IMR-90 (cell line): ENCODE measurements at places on chromosomes 7 and 10. TPM values are rescaled to one million over a fixed set of nuclear protein-coding genes. Genes with fewer than 3 reads are reported as not detected.

The POLR1F gene
- 16.1 and 31.7 TPM in 2 replicates for total RNA-seq

- H3K4me1 ChIP-seq = no peaks in the 10 kb centered on the region
- no peaks in the 10 kb centered on the region for H3K36me3 ChIP-seq
- H3K27me3 ChIP-seq = no peaks in the 10 kb centered on the region; the same call in 1 of the 2 replicates
- peak overlapping the region; percentile 10; the same call in 1 of the 2 replicates for H3K27ac ChIP-seq
Measured at GRCh38 chr7:118214051-118214832, 10.3 kb upstream of the ANKRD7 start.

- H3K27ac ChIP-seq = no peak overlapping the region
- no peaks in the 10 kb centered on the region for H3K36me3 ChIP-seq
Measured at GRCh38 chr7:42492920-42493319, 255.9 kb upstream of the GLI3 start.

GRCh38 chr7:47045207-47046051 lies 536.5 kb downstream of the TNS3 start:
- DNase-seq = peak; percentile 19
- no peak overlapping the region for H3K27ac ChIP-seq
- H3K4me3 ChIP-seq = no peak overlapping the region
- H3K4me1 ChIP-seq = peaks cover 5% of the 10 kb centered on the region; the same call in 1 of the 2 replicates
- peaks cover 6% of the 10 kb centered on the region for H3K27me3 ChIP-seq

DNA sequence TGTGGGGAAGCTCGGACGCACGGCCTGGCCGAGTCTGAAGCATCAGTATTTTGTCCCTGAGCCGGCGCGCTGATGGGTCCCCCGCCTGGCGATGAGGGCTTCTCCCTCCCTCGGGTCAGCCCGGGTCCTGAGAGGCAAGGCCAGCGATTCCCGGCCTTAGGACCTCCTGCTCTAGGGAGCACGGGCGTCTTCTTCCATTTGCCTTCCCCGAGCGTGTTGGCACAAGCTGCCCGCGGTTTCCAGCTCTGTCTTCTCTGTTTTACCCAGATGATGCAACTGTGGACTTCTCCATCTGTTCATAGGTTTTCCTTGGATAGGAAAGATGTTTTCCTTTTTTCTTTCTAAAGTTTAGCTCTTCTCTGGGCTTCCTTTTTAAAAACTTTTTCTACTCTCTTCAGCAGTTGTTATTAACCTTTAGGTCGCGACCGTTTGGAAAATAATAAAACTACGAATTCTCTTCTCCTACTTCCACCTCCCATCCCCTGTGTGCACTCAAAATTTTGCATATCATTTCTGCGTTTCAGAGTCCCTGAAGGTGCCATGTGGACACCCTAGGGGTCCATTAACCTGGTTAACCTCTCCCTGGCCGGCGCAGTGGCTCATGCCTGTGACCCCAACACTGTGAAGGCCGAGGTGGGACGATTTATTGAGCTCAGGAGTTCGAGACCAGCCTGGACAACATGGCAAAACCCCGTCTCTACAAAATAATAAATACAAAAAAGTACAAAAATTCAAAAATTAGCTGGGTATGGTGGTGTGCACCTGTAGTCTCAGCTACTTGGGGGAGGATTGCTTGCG lies 1.4 kb upstream of the SLC25A28 start:
- peak overlapping the region; percentile 95 for H3K27ac ChIP-seq
- DNase-seq = no peak
- no peaks in the 10 kb centered on the region for H3K27me3 ChIP-seq
- peak overlapping the region; percentile 56 for H3K4me3 ChIP-seq
- H3K4me1 ChIP-seq = no peaks in the 10 kb centered on the region
- no peaks in the 10 kb centered on the region for H3K36me3 ChIP-seq

DNA sequence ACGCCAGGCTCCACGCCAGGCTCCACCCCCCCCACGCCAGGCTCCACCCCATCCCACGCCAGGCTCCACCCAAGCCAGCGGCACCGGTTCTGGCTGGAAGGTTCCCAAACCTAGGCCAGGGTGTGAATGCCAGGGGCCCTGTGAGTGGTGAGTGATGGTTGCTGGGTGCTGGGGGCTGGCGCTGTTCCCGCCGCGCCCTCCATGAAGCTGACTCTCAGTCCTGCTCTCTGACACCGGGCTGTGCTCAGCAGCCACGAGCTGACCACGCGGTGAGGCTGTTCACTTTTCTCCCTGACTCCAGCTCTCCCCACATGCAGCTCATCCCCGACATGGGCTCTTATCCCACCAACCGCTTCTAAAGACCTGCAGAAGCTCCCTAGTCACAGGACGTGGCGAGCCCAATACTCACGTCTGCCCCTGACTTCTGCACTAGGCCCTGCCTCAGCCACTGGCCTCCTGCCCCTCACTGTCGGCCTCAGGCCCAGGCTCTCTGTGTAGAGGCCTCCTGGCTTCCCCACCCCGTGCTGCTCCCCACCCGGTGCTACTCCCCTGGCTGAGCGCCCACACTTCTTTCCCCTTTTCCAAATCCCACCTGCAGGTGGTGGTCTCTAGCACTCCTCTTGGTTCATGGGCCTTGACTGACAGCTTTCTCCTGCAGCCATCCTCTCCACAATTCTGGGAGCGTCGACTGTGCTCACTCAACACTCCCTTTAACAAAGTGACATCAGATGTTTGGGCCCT lies 603.0 kb downstream of the PTPRN2 start:
- no peaks in the 10 kb centered on the region for H3K27me3 ChIP-seq
- no peaks in the 10 kb centered on the region for H3K36me3 ChIP-seq
- no peak overlapping the region for H3K4me3 ChIP-seq
- no peak for DNase-seq
- H3K27ac ChIP-seq = no peak overlapping the region
- H3K4me1 ChIP-seq = no peaks in the 10 kb centered on the region

DNA sequence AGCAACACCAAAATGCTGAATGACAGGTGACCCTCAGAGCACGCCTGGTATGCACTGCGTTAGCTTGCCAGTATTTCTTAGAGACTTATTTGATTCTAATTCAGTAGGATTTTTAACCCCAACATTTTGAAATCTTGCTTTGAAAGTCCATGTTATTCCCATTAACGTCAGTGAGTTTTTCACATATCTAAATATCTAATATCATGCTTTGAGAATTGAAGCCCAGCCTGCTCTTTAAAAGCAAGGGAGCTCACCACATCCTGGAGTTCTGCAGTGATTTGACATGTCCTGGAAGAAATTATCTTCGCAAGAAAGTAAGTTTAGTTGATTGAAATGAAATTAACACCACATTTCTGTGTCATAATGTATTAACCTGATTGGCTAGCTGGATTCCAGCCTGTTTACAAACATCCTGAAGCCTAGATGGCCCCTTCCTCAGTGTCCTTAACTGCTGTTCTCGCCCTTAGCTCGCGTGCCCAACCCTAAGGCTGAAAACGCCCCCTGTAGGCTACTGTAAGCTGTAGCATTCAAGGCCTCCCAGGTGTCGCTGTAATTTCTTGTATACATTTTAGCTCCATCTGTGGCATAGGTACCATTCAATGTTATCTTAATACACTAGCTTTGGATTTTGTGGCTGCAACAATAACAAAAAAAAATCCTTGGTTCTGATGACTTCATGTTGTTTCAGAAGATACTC lies 191.5 kb downstream of the MGMT start:
- no peak overlapping the region for H3K27ac ChIP-seq
- no peaks in the 10 kb centered on the region for H3K36me3 ChIP-seq
- no peak for DNase-seq
- no peaks in the 10 kb centered on the region; the same call in 1 of the 2 replicates for H3K4me1 ChIP-seq
- no peaks in the 10 kb centered on the region for H3K27me3 ChIP-seq

DNA sequence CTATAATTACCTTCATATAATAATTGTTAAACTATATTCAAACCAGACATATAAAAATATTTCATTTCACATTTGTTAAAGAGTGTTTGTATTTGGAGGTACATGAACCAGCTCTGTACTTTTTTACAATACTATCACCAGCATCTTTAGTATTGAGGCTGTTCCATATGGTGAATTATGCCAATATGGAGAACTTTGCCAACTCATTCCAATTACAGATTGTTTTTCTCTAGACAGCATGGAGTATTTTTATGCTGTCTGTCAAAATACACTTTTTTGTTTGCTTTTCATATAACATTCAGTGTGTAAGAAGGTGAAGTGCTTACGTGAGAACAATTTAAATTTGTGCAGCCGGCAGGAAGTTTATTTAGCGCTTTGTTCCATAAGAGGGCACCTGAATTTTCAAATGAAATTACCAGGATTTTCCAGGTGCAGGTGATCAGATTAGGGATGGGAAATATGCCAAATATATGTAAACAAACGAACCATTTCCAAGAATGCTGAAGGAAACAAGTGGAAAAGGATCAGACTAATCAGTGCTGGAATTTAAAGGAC lies 54.9 kb downstream of the SEMA3E start:
- H3K27me3 ChIP-seq = no peaks in the 10 kb centered on the region
- no peak overlapping the region for H3K27ac ChIP-seq
- DNase-seq = no peak
- H3K36me3 ChIP-seq = no peaks in the 10 kb centered on the region
- H3K4me1 ChIP-seq = no peaks in the 10 kb centered on the region

- H3K36me3 ChIP-seq = no peaks in the 10 kb centered on the region
- peaks cover 5% of the 10 kb centered on the region for H3K4me1 ChIP-seq
- no peaks in the 10 kb centered on the region for H3K27me3 ChIP-seq
Measured at GRCh38 chr10:50432211-50433009, 181.1 kb upstream of the ASAH2 start.

GRCh38 chr10:2079603-2080078 lies 342.3 kb upstream of the ADARB2 start:
- H3K27ac ChIP-seq = no peak overlapping the region
- no peak for DNase-seq
- H3K4me3 ChIP-seq = no peak overlapping the region
- H3K4me1 ChIP-seq = no peaks in the 10 kb centered on the region

DNA sequence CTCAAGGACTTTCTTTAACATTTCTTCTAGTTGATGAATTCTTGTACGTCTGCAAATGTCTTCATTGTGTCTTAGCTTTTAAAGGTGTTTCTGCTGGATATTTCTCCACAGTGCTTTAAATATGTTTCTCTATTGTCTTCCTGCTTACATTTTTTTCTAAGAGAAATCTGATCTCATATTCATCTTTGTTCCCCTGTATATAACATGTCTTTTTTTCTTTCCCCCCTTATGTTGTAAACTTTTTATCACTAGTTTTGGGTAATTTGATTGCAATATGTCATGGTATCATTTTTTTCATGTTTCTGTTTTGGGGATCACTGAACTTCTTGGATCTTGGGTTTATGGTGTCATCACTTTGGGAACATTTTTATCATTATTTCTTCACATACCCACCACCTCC lies 7.5 kb downstream of the RBAK start:
- no peaks in the 10 kb centered on the region for H3K4me1 ChIP-seq
- H3K36me3 ChIP-seq = peaks cover 33% of the 10 kb centered on the region
- H3K27ac ChIP-seq = no peak overlapping the region
- no peaks in the 10 kb centered on the region for H3K27me3 ChIP-seq

GRCh38 chr10:72464438-72464837 lies 109.7 kb upstream of the DNAJB12 start:
- no peaks in the 10 kb centered on the region for H3K27me3 ChIP-seq
- no peaks in the 10 kb centered on the region for H3K36me3 ChIP-seq
- no peak for DNase-seq
- H3K27ac ChIP-seq = no peak overlapping the region
- no peaks in the 10 kb centered on the region for H3K4me1 ChIP-seq

GRCh38 chr10:43128958-43129706 lies 9.1 kb upstream of the CSGALNACT2 start:
- no peak overlapping the region for H3K4me3 ChIP-seq
- DNase-seq = peak; percentile 98
- H3K4me1 ChIP-seq = peaks cover 15% of the 10 kb centered on the region
- no peaks in the 10 kb centered on the region for H3K36me3 ChIP-seq
- peaks cover 8% of the 10 kb centered on the region for H3K27me3 ChIP-seq

- H3K4me1 ChIP-seq = 0 out of 2 replicates have a peak, but pooled peaks cover 5% of the 10 kb centered on the region
- no peak overlapping the region for H3K4me3 ChIP-seq
- DNase-seq = no peak
- no peak overlapping the region for H3K27ac ChIP-seq
- no peaks in the 10 kb centered on the region for H3K36me3 ChIP-seq
Measured at GRCh38 chr7:84533182-84533581, 338.6 kb upstream of the SEMA3A start.

DNA sequence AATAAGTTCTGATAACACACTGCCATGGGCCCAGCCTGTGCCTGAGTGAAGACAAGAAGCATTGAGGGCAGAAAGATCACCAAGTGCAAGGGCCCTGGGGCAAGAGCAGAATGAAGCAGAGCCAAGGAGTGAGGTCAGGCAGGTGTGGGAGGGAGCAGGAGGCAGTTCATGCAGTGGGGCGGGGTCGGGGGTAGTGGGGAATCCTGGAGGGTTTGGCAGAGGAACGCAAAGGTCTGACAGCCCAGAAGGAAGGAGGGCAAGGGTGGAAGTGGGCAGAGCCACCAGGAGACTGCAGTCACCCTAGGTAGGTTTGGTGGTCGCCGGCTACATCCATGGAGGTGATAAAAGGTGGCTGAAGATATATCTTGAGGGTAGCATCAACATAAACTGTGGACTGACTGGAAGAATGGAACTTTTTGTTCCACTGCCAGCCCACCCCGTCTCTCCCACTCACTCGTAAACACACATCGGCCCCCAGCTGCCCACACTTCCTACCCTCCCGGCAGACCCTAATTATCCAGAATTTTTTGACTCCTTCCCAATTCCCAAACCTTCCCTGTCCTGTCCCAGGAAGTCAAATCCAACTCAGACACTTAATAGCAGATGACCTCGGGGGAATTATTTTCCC lies 172.4 kb downstream of the ARHGAP12 start:
- H3K36me3 ChIP-seq = no peaks in the 10 kb centered on the region
- no peak for DNase-seq
- H3K4me1 ChIP-seq = peaks cover 7% of the 10 kb centered on the region
- no peak overlapping the region for H3K27ac ChIP-seq

DNA sequence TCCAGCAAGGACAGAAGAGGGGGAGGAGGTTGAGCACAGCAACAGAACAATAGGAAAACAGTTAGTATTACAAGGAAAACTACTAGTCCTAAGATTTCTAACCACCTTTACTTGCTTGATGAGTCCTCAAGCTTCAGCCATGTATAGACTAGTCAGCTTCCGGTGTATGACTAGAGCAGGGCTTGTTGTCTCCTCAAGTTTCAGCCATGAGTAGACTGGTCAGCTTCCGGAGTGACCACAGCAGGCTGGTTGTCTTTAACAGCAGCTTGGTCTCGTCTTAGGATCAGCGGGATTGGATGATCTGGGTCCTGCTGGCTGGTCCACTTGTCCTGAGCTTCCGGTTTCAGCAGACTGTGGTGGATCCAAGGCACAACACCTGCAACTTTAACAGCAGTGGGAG lies 10.6 kb upstream of the ZNF239 start:
- no peaks in the 10 kb centered on the region for H3K36me3 ChIP-seq
- H3K4me3 ChIP-seq = no peak overlapping the region
- no peaks in the 10 kb centered on the region; the same call in 1 of the 2 replicates for H3K27me3 ChIP-seq
- DNase-seq = peak; percentile 64

DNA sequence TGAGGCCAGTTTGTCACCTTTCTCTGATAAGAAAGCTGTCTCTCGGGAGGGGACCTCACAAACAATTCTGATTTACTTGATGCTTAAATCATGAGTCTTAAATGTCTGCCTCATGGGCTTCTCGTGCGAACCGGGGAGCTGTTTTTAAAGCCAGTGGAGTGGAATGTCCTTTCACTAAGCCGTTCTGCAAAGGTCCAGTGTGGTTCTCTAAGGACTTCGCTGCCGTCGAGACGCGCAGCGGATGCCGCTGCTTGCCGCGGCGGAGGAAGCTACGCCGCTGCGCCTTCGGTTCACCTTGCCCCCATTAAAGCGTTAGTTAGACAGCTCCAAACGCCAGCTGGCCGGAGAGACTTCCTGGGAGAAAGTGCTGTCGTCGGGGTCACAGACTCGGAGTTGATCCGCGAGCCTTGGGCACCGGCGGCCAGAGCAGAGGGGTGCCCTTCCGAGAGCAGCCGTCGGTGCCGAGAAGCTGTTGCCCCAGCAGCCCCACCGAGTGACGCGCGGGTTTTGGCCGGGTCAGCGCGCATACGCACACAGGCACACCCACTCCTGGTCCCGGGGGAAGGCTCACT lies 1.3 kb upstream of the HMX3 start:
- no peak overlapping the region for H3K27ac ChIP-seq
- peaks cover 85% of the 10 kb centered on the region for H3K27me3 ChIP-seq
- peaks cover 2% of the 10 kb centered on the region; the same call in 1 of the 2 replicates for H3K4me1 ChIP-seq
- H3K4me3 ChIP-seq = no peak overlapping the region
